ENCODE measurements at places on chromosomes 5 and 9.
A peak's percentile ranks its signal among the peaks of the same experiment; 100 is the strongest.

- no peak for DNase-seq
Measured at GRCh38 chr5:115413651-115414050, 117.2 kb upstream of the CCDC112 start.

DNA sequence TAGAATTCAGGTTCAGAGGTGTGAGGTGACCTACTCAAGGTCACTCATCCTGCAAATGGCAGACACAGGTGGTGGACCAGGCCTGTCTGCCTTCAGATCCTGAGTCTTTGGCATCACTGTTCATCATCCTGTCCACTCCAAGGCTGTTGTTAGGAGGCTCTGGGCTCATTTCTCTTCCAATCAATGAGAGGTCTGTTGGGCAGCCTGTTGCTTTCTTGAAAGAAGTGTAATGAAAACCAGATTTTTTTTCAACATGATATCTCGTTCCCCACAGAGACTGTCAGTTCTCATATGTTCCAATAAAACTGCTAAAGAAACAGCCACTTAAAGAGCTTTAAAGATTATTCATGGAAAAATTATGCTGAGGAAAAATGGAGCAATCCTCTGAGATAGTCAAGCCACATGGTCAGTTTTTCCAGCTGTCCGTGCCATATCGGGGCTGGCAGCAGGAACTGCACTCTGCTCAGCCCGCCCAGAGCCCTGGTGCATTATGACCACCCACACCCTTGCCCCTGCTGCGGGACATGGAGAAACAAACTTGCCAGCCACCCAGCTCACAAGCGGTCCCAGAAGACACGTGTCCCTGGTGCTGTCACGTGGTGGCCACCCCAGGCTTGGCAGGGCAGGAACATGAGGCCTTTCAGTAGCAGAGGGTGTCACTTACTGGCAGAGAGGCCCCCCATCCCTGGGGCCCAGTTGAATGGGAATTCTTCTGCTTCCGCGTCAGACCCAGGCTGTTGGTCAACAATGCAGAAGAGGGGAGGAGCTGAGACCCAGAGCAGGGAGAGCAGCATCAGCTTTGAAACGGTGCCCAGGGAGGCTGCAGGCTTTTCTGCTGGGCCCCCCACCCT is 63.7 kb upstream of the ANGPTL2 start:
- no peak for DNase-seq

- DNase-seq: no peak
Measured at GRCh38 chr5:128234928-128235641, 151.5 kb downstream of the SLC12A2 start.

DNA sequence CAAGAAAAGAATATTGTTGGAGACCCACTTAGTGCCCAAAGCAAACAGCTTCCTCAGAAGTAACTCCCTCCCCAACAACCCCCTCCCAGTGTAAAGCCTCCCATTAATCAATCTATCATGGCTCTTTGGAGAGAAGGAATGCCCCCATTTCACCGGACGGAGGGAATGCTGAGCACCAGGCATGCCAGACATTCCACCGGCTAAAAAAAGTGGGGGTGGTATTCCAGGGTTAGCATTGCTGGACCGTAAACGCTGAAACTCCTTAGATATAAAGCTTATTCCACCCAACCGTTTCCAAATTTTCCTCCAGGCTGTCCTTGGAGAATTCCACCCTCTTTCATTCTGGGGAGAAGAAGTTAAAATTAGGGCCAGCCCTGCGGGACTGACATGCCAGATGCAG is 363 bp upstream of the MAMDC2 start:
- DNase-seq: no peak

DNA sequence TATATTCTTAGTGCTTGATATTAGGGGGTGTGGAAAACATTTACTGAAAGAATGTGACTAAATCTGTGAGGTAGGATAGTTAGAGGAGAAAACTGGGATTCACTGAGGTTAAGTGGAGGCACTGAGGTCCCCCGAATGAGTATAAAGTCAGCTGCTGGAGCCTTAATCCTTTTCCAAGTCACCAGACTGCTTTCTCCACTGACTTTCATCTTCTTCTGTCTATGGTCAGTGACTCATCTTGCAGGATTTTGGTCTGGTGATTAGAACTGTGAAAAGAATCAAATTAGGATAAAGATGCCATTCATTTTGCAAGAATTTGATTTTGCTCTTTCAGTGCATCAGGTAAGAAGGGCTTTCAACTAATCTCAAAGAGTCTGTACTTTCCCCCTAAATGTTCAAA is 89.3 kb upstream of the ALDH1A1 start:
- DNase-seq: no peak

GRCh38 chr9:113665064-113665463 is 201.5 kb downstream of the RGS3 start:
- no peak for DNase-seq

GRCh38 chr9:18891946-18892670 is 140.9 kb downstream of the SAXO1 start:
- DNase-seq: no peak

- no peak for DNase-seq
Measured at GRCh38 chr5:172407241-172407691, 47.1 kb downstream of the SH3PXD2B start.

DNA sequence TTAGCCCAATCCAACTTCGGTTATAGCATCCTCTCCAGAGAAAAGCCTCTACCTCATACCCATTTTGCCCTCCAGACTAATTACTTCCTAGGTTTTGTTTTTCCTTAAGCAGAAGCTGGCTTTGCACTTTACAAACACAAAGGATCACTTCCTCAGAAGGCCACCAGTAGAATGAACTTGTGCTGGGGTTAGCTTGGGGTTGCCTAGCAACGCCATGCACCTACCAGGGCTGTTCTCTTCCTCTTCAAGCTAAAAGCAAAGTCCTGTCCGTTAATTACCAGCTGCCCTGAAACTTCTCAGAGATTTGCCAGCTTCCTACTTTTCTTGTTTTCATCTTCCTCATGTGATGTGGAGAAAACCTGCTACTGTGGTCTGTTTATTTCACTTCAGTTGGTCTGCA is 132.0 kb upstream of the WWC1 start:
- DNase-seq: no peak

GRCh38 chr5:1743061-1743768 is 56.4 kb downstream of the MRPL36 start:
- DNase-seq: peak; percentile 4

- no peak for DNase-seq
Measured at GRCh38 chr9:18501949-18502348, 28.0 kb downstream of the ADAMTSL1 start.

DNA sequence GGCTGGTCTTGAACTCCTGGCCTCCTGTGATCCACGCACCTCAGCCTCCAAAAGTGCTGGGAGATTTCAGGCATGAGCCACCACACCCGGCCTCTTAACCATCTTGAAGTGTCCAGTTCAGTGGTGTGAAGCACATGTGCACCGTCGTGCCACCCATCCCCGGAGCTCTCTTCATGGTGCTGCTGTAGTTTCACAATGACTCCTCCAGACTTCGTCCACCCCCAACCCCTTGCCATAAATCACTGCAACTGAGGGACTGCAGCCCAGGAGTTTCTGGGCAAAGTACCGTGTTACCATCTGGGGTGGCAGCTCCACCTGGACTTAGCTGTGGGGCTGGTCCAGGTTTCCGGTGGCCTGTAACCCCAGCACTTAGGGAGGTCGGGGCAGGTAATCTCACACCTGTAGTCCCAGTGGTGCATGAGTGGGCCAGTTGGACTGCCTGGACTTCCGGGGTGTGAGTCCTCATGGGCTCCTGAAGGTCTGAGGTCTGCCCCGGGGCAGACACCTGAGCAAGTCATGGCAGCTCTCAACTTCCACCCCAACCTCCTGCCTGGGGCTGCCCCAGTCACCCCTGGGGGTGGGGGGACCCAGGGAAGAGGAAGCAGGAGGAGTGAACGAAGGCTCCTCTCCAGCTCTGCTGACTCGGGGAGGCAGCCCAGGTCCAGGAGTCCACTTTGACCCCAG is 6.6 kb upstream of the N4BP3 start:
- no peak for DNase-seq

DNA sequence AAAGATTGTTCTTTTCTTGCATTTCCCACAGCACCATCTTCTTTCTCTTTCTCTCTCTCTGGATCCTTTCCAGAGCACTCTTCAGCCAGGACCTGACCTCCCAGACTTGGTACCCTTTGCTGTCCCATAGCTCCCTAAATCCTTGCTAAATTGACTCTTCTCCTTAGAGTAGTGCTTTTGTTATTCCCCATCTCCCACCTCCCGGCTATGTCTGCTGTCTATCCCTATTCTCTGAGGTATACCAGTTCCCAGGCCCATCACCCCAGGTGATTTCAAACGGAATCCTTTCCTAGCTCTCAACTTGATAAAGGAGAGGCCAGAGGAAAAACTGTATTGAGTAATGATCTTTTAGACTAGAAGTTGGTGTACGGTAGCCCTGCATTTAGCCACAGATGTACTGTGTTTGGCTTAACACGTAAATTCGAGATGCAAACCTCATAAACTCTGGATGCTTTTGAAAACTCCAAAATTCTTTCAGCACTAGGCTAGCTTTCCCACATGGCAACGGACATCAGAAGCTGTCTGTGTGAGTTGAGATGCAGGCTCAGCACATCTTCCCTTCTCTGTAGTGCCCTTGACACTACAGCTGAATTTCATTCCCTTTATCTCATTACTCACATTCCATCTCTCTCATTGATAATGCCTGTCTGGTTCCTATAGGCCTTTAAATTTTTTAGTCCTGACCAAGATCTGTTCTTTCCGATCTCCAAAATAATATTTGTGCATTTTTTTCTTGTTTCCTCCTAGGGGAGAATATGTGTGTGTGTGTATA is 320.8 kb upstream of the ITGA1 start:
- no peak for DNase-seq

DNA sequence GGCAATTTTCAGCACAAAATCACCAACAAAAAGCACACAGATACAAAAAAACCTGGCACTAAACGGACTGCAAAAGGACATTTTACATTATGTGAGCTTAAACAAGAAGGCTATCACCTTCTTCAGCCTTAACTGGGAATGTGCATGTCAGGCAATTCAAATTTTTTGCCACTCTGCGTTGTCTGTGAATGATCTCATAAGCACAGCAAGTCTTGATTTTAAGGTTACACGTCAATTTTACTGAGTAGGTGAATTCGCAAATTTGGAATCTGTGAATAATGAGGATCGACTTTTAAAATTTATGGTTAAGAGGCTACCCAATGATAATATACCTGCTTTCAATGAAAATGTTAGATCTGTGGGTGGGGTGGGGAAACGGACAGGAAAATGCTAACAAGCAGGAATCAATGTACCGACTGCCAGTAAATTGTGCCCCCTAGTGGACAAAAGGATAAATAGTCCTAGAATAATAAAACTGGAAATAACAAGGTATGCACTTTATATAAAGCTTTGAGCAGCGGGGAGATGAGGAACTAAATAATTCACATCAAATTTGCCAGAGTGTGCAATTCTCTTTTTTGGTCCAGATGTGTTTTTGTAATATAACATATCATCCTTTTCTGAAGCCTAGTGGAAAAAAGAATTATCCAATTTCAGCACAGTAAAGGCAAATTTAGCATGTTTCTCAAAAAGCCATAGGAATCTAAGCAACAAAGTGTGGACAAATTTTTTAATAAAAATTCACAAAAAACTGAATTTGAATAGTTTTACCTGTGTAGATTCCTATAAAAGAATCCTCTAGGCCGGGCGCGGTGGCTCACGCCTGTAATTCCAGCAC is 20.5 kb downstream of the EQTN start:
- DNase-seq: no peak

GRCh38 chr5:80757290-80757689 is 102.5 kb upstream of the DHFR start:
- DNase-seq: no peak

DNA sequence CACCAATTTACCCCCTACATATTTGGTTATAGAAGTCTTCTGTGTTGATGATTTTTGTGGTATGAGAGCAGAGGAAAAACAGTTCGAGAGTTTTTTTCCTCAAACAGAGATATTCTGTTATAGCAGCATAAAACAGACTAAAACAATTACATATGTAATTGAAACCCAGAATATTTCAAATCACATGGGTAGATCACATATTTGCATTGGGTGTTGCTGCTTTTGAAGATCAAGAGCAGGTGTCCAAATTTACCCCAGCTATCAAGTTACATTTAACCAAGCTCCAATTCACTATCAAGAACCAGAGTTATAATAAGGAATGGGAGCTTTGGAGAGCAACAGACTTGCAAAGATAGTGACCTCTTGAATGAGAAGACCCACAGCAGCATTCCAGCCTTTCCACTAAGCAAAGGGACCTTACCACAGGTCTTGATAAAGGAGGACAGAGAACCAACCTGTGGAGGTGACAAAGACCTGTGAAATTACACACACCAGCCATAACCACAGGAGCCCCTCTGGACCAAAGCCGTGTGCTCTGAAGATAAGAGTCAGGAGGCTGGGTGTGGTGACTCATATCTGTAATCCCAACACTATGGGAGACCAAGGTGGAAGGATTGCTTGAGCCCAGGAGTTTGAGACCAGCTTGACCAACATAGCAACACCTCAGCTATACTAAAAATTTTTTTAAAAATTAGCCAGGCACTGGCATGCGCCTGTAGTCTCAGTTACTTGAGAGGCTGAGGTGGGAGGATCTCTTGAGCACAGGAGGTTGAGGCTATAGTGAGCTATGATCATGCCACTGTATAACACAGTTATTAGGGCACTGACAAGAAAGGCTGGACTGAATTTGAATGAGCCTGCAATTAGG is 4.0 kb upstream of the CCL28 start:
- DNase-seq: no peak

GRCh38 chr9:82606492-82607382 is 456.2 kb downstream of the RASEF start:
- peak; percentile 31 for DNase-seq

GRCh38 chr5:84032324-84032723 is 311.7 kb upstream of the HAPLN1 start:
- no peak for DNase-seq

- DNase-seq: peak; percentile 15
Measured at GRCh38 chr5:159208514-159209437, 577 bp downstream of the RNF145 start.

- DNase-seq: no peak
Measured at GRCh38 chr5:64164166-64164565, 1.5 kb upstream of the RNF180 start.

GRCh38 chr5:83608122-83608521 is 112.5 kb downstream of the HAPLN1 start:
- peak; percentile 26 for DNase-seq

GRCh38 chr5:137291031-137291430 is 208.1 kb downstream of the SPOCK1 start:
- DNase-seq: no peak

DNA sequence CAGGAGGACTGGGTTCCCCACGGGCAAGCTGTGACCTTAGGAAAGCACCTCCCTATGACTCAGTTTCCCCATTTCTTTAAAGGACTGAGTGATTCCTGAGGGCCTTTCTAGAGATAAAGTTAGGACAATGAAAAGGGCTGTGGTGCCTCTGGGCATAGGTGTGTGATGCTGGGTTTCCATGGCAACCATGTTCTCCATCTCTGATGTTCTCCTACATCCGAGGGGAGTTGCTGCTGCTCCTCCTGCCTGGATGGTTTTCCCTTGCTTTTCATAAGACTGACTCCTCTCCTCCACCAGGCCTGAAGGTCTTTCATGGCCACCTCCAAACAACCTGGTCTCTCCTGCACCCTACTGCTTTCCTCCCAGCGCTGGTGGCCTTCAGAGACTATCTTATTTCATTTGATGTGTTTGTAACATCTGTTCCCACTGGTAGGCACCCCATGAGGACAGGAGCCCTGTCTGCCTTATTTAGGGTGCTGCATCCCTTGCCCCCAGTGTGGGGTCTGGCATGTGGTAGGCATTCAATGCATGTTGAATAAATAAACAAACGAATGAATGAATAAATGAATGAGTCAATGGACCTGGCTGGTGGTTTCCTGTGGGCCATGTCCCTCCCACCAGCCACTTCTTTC is 112.2 kb upstream of the HAND1 start:
- DNase-seq: no peak
